ENCODE measurements at places on chromosomes 7 and 10. TPM values are rescaled to one million over a fixed set of nuclear protein-coding genes. Genes with fewer than 3 reads are reported as not detected.

Gene OGDHL
- 0.52 TPM for total RNA-seq

Gene TAS2R5
- total RNA-seq, result 0.52 TPM

Gene TUBAL3
- total RNA-seq, result not detected

Gene NXPH1
- not detected for total RNA-seq

Gene CFAP70
- 1.6 TPM for total RNA-seq

Gene ARL3
- total RNA-seq, result 5.2 TPM

Gene SORCS1
- total RNA-seq, result 4.2 TPM

Gene EBF3
- 33.4 TPM for total RNA-seq

Gene CPA2
- total RNA-seq, result 0.52 TPM

Gene FRG2B
- total RNA-seq, result not detected

Gene C10orf143
- not detected for total RNA-seq

Gene SLC29A4
- total RNA-seq, result 6.3 TPM

Gene MEIG1
- total RNA-seq, result not detected

Gene TUBB8
- total RNA-seq, result not detected

Gene PAPOLB
- total RNA-seq, result under 0.01 TPM

Gene HGF
- total RNA-seq, result 4.7 TPM

Gene HOXA6
- 3.1 TPM for total RNA-seq

Gene TEX36
- total RNA-seq, result not detected

Gene ZNF503
- total RNA-seq, result 3.7 TPM

Gene SLC13A1
- total RNA-seq, result not detected

Gene GIMAP1
- 1.0 TPM for total RNA-seq

Gene DRGX
- total RNA-seq, result not detected

Gene NEUROD6
- not detected for total RNA-seq

Gene BLVRA
- total RNA-seq, result 27.7 TPM

Gene IFT22
- total RNA-seq, result 17.2 TPM

Gene SPAM1
- total RNA-seq, result not detected

Gene DNAJC12
- 3.1 TPM for total RNA-seq

Gene HABP2
- under 0.01 TPM for total RNA-seq

Gene CUX1
- 18.3 TPM for total RNA-seq

Gene ERVW-1
- total RNA-seq, result not detected

Gene ELMO1
- total RNA-seq, result 52.7 TPM

Gene GUSB
- total RNA-seq, result 32.9 TPM

Gene ITGB8
- total RNA-seq, result 12.5 TPM

Gene GRM3
- total RNA-seq, result under 0.01 TPM

Gene CDC14C
- total RNA-seq, result not detected
